ENCODE measurements at places on chromosomes 1 and 21.

GRCh38 chr1:117681093-117681900 lies 75.4 kb downstream of the TENT5C start:
- no peak for DNase-seq

- DNase-seq: no peak
These were observed 32.3 kb downstream of the HHAT start for GRCh38 chr1:210360852-210361477.

- DNase-seq: no peak
These were observed 27.9 kb downstream of the GNB1 start for GRCh38 chr1:1862905-1863547.

- DNase-seq: no peak
These were observed 9.7 kb downstream of the SFT2D2 start for GRCh38 chr1:168235548-168235885.

DNA sequence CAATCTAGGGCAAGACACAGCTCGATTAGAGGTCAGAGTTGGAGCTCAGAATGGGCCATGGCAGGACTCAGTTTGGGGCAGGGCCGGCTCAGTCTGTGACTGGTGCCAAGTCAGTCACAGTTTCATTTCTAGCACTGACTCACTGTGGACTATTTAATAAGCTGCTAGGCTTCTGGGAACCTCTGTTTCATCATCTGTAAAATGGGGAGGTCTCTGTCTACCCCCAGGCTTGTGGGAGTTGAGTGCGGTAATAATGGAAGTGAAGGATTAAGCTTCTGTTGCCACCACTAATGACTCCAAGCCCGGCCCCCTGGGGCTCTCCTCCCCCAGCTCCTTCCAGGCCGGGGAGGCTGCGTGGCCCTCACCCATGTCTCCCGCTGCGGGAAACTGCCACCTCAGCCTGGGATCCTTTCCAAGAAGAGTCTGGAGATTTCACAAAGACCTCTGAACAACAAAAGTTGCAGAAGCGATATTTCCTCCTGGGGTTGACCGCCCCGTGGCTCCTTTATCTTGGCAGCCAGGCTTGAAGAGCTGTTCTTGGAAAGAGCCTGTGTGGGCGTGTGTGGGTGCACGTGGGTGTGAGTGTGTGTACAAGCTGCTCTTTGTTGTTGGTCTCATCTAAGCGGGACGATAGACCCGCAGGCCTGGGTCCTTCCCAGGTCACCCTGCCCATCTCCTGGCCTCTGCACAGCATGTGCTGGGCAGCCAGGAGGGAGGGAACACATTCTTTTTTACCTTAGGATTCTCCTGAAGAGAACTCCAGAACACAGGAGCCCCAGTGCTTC lies 29.1 kb downstream of the KNCN start:
- DNase-seq: no peak

- no peak for DNase-seq
These were observed 23.4 kb downstream of the SAMSN1 start for GRCh38 chr21:14522736-14523135.

GRCh38 chr1:180519846-180520245 lies 17.5 kb upstream of the ACBD6 start:
- DNase-seq: no peak

DNA sequence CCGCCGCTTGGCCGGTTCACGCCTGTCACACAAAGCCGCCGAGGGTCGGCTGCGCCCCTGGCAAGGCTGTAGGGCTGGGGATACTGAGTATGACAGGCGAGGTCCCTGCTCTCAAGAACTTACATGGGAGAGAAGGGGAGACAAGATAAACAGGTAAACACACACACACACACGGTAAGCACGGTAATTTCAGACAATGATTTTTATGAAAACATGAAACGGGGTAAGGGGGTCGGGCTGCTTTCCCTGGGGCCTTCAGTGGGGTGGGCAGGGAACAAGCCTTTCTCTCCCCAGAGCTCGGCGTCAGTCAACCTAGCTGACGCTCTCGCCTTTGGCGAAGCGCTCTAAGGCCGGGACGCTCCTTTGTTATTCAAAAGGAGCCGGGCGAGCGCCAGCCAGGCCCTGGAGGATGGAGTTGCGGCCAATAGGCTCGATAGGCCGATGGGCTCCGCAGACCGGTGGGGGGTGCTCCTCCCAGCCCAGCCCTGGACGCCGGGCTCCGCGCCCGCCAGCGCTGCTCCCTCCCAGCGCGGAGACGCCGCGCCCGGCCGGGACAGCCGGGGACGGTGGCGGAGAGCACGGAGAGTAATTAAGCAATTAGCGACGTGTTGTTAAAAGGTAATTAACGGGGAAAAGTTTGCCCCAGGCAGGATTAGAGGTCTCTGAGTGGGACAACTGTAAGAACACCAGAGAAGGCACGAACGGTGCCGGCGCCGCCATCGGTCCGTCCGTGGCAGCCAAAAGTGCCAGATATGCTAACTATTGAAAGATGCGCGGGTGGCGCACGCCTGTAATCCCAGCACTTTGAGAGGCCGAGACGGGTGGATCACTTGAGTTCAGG lies 950 bp upstream of the INKA2 start:
- DNase-seq: no peak

DNA sequence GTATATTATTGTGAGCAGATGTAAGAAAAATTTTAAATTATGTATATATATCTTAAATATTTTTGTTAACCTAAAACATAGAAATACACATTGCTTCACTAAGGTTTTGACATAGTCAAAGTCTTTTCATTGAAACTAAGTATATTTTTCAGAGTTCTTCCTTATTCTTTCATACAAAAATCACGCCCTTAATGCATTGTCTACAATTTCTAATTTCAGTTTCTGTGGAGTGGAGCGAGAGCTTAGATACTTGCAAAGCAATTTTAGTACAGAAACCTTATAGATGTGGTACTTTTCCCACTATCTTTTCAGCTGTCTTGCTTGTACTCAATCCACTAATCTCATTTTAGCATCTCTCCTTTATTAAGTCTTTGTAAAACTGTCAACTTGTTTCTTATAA lies 63.2 kb downstream of the CD58 start:
- DNase-seq: no peak

DNA sequence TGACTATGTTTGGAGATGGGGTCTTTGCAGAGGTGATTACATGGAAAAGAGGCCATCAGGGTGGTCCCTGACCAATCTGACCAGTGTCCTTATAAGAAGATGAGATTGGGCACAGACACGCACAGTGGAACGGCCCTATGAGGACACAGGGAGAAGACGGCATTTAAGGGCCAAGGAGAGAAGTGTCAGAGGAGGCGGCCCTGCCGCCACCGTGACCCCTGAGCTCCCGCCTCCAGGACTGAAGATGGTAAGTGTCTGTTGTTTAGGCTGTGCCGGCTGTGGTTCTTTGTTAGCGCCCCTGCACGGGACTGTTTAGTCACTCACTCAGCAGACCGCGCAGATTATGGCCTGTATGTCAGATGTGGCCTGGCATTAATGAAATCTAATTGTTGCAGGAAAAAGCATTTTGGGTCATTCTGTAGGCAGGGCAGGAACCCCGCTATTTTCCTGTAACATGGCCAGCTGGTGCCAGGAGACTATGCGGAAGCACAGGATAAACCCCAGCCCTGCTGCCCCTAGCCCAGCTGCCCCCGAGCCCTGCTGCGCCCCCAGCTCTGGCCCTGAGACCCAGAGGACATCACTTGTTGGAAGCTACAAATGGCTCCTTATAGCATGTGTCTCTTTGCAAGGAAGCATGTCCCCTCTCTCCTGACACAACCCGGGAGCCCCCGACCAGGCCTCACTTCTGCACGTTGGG lies 53.7 kb upstream of the RIPK4 start:
- no peak for DNase-seq

- DNase-seq: no peak
These were observed 8.2 kb upstream of the MAGOH start for GRCh38 chr1:53246261-53247134.

DNA sequence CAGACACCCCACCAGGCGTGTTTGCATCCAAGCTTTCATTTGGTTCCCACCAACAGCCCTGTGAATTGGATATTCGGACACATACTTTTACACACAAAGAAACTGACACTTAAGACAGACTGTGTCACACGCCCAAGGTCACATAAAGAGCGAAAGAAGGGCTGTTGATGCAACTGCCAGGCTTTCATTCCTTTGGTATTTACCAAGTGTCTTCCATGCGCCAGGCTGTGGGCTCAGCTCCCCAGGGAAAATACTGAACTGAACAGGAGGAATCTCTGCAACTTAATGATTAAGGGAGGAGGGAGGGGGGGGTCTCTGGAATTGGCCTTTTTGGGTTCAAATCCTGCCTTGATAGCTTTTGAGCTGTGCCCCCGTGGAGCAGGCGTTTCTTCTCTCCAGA lies 122.8 kb downstream of the ACTL8 start:
- DNase-seq: no peak

- no peak for DNase-seq
These were observed 391 bp upstream of the KIAA1614 start for GRCh38 chr1:180912211-180912800.

GRCh38 chr1:193927550-193927949 lies 741.1 kb upstream of the B3GALT2 start:
- DNase-seq: no peak

DNA sequence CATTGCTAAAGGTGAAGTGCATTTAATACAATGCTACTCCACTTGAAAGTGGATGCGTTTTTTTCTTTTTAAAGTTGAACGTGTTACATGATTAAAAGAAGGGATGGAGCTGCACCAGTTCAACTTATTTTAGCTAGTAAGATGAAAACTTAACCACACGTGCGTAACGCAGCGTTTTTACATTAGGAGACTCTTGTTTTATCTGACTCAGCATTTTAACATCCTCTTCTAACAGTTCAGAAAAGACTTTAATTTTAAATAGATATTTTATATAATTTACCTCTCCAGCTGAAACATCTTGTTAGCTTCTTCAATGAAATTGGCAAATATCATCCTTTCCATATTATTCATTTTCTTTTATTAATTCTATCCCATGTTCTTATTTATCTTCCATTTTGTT lies 33.4 kb downstream of the EXO1 start:
- no peak for DNase-seq

DNA sequence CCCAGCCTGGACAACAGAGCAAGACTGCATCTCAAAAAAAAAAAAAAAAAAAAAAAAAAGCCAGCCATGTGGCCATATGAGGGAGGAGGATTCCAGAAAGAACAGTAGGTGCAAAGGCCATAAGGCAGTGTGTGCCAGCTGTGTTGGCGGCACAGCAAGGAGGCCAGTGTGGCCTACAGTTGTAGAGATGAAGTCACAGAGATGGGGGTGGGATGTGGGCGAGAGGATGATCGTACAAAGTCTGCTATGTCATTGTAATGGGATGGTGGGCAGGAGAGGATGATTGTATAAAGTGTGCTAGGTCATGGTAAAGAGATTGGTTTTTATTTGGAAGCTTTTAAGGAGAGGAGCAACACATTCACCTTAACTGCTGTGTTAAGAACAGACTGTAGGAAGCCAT lies 9.8 kb upstream of the CR1 start:
- no peak for DNase-seq

DNA sequence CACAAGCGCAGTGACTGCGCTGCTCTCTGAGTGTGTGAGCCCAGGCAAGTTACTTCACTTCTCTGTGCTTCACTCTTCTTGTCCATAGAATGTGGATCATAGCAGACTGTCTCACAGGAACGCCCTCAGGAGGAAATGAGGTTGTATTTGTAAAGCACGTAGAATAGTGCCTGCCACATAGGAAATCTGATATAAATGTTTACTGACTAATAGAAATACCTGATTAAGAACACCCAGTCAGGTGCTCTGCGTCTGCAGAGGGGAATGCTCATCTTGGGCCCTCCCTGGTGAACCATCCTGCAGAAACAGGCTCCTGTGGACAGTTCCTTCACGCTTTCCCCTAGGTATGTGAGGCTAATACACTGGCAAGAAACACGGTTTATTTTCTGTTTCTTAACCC lies 100.3 kb downstream of the BEND5 start:
- no peak for DNase-seq

DNA sequence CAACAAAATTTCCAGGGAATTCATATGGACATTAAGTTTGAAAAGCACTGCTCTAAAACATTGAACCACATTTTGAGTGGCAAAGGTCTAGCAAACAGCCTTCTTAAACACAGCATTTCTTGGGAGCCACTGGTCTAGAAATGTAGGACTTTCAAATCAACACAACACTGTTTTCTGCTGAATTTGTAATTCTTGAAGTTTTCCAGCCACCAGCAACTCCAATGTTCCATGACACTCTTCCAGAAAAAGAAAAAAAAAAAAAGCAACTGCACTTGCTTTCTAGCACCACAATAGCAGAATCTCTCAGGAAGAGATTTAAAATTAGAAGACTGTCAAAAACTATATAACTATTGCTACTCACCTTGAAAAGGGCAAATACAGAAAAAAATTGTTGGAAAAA lies 4.5 kb downstream of the SYDE2 start:
- no peak for DNase-seq

Measured in activated CD8-positive, alpha-beta memory T cell treated with anti-CD3 and anti-CD28 coated beads for 4 hours (primary cell).